Regular cardiac myocyte (primary cell): ENCODE measurements at places on chromosomes 2 and 18. TPM values are rescaled to one million over a fixed set of nuclear protein-coding genes. Genes with fewer than 3 reads are reported as not detected.

The KHK gene
- total RNA-seq: 0.56 and 0.96 TPM in 2 replicates

The HOXD8 gene
- total RNA-seq: 0.38 and 0.85 TPM in 2 replicates

The SPDYA gene
- total RNA-seq: 0.58 and 0.85 TPM in 2 replicates

The CENPA gene
- total RNA-seq: 2.0 and 17.4 TPM in 2 replicates

The RAB3GAP1 gene
- total RNA-seq: 64.6 and 94.1 TPM in 2 replicates

The MAP2 gene
- total RNA-seq: 5.1 and 5.2 TPM in 2 replicates

The ALKAL2 gene
- total RNA-seq: under 0.01 TPM in 1 of 2 replicates, not detected in the other

The CRYBA2 gene
- not detected in 2 replicates for total RNA-seq

The SOX11 gene
- total RNA-seq: under 0.01 and 0.38 TPM in 2 replicates

The HDLBP gene
- 1,015 and 1,103 TPM in 2 replicates for total RNA-seq

The RBKS gene
- total RNA-seq: 1.5 and 2.3 TPM in 2 replicates

The SERPINB10 gene
- not detected in 2 replicates for total RNA-seq

The PID1 gene
- total RNA-seq: 6.9 and 22.8 TPM in 2 replicates

The AGXT gene
- total RNA-seq: not detected in 2 replicates

The BCL2 gene
- 1.5 and 3.1 TPM in 2 replicates for total RNA-seq

The ALLC gene
- under 0.01 TPM in 1 of 2 replicates, not detected in the other for total RNA-seq

The ABCG5 gene
- total RNA-seq: not detected in 2 replicates

The SNED1 gene
- 4.6 and 10.7 TPM in 2 replicates for total RNA-seq

The ZNF804A gene
- total RNA-seq: under 0.01 and 0.38 TPM in 2 replicates

The LYPD1 gene
- 32.1 and 117 TPM in 2 replicates for total RNA-seq

The TEX44 gene
- total RNA-seq: not detected in 2 replicates

The GPR75 gene
- 0.28 and 1.2 TPM in 2 replicates for total RNA-seq

The CYP1B1 gene
- 33.9 and 165 TPM in 2 replicates for total RNA-seq

The RPRM gene
- total RNA-seq: not detected in 2 replicates

The SERPINB3 gene
- not detected in 2 replicates for total RNA-seq

The CNGA3 gene
- not detected in 2 replicates for total RNA-seq

The ADCYAP1 gene
- not detected in 2 replicates for total RNA-seq

The LINC00305 gene
- total RNA-seq: not detected in 2 replicates

The DLX1 gene
- under 0.01 and 2.1 TPM in 2 replicates for total RNA-seq

The WDR43 gene
- 108 and 133 TPM in 2 replicates for total RNA-seq

The DNAJC5G gene
- not detected in 2 replicates for total RNA-seq

The HMSD gene
- under 0.01 TPM in 1 of 2 replicates, not detected in the other for total RNA-seq

The DHX57 gene
- 18.9 and 29.7 TPM in 2 replicates for total RNA-seq

The TMEM163 gene
- total RNA-seq: not detected in 2 replicates

The NMUR1 gene
- total RNA-seq: under 0.01 TPM in 1 of 2 replicates, not detected in the other

The SAP130 gene
- total RNA-seq: 2.1 and 2.8 TPM in 2 replicates

The KRCC1 gene
- total RNA-seq: 24.5 and 26.5 TPM in 2 replicates

The LYG1 gene
- total RNA-seq: 0.19 and 0.85 TPM in 2 replicates

The GPR45 gene
- total RNA-seq: not detected in 2 replicates

The TEKT4 gene
- total RNA-seq: not detected in 2 replicates

The ASB18 gene
- not detected in 2 replicates for total RNA-seq

The ARHGEF4 gene
- 0.58 and 4.5 TPM in 2 replicates for total RNA-seq

The UGT1A6 gene
- 0.58 and 1.4 TPM in 2 replicates for total RNA-seq

The TWIST2 gene
- 13.4 and 19.4 TPM in 2 replicates for total RNA-seq

The HOXD9 gene
- under 0.01 TPM in 1 of 2 replicates, not detected in the other for total RNA-seq

The NT5C1B gene
- not detected in 2 replicates for total RNA-seq

The MAL gene
- 0.85 and 0.96 TPM in 2 replicates for total RNA-seq

The NT5DC4 gene
- not detected in 2 replicates for total RNA-seq
